Stimulated activated CD4-positive, alpha-beta T cell treated with anti-CD3 and anti-CD28 coated beads, Interleukin-4, amount 100 ng/mL, for 24 hours (primary cell): ENCODE measurements at places on chromosomes 2 and 18.
A peak's percentile ranks its signal among the peaks of the same experiment; 100 is the strongest.

DNA sequence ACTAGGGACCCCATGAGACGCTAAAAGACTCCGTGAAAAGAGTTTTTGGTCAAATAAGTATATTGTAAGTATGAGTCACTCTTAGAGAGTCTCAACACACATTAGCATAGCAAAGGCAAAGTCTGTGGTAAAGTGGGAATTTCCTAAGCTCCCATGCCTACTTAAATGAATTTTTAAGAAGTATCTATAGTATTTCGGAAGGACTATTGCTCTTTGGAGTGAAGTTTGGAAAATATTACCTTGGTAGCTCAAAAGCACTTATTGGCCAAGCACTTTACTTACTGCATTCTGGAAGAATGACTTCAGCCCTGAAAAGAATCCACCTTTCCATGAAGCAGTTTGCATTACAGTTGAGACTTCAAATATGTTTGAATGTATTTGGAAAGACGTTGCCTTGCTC is 57.1 kb downstream of the CAVIN2 start:
- DNase-seq: no peak

DNA sequence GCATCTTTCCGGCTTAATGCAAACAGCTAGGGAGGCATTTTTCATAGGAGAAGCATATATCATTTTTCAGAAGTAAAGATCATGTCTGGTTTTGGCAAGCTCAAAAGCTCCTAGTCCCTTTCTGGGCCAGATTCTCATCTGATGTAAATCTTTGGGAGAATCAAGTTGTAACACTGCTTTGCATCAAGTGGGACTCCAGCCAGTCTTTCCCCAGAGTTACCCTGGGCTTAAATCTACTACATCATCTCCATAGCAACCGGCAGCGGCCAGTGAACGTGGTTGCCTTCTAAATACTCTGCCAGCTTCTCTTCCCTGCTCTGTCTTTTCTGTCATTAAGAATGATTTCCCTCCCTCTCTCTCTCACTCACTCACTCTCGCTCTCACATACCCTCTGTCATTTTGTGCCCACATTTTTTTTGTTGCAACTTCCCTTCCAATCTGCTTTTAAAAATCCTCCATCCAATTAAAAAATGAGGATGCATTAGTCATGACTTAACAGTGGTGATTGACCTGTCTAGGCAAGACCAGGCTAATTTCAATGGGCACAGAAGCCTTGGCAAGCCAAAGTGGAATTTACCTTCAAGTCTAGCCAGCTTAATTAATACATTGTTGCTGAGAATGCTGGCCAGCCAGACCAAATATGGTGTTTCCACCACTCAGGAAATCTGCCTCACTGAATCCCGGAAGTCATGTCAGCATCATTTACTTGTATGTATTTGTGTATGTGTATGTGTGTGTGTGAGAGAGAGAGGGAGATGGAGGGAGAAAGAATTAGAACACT is 93.0 kb downstream of the NRP2 start:
- no peak for DNase-seq

DNA sequence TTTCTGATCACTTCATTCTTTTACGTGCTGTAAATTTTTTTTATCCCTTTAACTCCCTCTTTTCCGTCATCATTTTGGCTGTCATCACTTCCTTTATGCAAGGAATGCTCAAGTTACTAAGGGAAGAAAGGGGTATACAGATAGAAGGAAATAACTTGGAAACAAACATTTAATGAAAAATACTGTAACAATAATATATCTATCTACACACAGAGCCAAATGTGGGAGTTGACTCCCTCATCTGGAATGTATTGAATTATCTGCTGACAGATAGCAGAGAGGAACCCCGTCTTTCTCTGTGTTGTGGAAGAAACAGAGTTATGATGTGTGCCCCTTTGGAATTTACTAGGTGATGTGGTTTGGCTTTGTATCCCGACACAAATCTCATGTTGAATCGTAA is 182.5 kb upstream of the NXPH2 start:
- DNase-seq: no peak

DNA sequence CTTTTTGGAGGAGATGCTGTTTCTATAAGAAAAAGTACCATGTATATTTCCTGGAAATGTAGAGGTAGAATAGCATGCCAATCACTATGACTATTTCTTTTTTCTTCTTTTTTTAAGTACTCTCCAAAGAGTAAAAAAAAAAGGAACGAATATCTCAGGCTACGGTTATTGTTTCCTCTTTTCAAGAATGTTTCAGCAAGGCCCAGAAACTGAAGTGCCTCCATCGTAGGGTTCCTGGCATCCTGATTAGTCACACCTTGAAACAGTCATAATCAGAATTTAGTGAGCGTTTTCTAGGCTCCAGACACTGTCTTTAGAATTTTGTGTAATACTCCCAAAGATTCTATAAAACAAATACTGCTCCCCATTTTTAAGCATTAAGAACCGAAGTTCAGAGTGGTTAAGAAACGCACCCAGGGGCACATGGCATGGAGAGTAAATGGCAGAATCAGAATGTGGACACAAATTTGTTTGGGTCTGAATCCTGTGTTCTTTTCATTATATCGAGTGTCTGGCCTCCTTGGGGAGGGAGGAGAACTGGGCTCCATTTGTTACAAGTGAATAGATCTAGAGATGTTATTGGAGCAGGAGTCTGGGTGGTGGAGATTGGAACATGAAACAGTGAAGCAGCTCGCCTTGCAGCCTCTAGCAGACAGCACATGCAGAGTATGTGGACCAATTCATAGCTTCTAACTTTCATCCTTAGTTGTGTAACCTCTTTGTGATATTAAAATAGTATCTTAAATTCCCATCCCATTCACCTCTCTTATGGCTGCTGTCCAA is 26.7 kb downstream of the ZEB2 start:
- no peak for DNase-seq

DNA sequence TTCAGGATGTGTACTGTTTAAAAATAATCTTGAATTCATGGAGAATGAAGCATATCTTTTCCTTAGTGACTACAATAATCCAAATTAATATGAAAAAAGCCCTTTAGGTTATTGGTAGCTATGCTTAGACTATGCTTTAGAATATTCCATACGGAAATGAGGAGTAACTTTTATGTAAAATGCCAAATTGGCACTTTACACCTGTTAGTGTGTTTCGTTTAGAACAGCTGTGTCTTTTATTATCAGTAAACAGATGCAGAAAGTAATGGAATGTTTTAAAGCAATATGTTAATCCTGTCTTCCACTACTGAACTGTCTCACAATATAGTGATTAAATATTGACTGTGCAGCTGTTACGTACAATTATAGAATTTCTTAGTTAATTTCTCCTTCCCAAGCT is 129.6 kb downstream of the PMS1 start:
- DNase-seq: no peak

DNA sequence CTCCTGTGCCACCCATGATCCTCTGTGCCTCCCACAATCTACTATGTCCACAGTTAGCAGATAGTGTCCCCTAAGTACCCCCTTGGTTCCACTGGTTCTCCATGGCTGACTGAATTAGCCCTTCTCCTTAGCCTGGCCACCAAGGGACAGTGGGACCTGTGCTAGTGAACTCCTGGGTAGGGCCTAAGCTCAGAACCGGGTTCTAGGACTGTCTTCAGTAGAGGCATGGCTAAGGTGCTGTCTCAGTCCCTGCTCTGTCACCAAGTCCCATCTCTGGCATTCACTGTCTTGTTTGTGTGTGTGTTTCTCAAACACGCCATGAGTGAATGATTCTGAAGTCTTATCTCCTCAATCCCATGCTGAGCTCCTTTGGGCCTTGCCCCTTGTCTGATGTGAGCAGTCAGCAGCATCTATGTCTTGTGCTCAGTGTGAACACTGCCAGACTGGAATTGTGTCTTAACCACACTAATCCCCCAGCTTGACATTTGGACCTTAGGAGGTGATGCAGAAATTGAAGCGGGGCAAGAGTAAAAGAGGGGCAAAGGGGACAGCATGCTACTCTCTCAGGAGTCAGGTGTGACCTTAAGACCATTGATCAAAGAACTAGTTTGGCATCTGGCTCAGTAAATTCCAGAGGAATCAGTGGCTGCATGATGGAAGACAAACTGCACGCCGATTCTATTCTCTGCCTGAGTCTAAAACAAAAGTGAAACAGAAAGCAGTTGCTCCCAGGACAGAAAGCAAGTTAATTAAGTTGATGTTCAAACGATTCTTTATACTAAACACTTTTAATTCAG is 190.5 kb downstream of the ALPK2 start:
- DNase-seq: no peak

DNA sequence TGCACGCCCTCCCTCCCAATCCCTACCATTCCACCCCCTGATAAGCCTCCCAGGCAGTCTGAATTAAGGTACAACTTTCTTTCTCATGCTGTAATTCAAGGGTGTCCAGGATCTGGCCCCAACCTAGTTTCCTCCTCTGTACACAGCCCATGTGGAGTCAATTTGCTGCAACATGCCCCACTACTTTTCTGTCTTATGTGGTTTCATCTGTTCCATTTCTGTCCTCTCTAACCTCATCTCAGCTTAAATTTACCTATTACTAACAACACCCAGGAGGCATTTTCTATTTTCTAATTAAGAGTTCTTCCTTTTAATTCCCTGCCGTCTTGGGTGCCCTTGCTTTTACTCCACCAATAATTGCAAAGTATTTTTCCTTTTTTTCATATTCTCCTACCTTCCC is 10.0 kb downstream of the PPP4R1 start:
- DNase-seq: no peak

DNA sequence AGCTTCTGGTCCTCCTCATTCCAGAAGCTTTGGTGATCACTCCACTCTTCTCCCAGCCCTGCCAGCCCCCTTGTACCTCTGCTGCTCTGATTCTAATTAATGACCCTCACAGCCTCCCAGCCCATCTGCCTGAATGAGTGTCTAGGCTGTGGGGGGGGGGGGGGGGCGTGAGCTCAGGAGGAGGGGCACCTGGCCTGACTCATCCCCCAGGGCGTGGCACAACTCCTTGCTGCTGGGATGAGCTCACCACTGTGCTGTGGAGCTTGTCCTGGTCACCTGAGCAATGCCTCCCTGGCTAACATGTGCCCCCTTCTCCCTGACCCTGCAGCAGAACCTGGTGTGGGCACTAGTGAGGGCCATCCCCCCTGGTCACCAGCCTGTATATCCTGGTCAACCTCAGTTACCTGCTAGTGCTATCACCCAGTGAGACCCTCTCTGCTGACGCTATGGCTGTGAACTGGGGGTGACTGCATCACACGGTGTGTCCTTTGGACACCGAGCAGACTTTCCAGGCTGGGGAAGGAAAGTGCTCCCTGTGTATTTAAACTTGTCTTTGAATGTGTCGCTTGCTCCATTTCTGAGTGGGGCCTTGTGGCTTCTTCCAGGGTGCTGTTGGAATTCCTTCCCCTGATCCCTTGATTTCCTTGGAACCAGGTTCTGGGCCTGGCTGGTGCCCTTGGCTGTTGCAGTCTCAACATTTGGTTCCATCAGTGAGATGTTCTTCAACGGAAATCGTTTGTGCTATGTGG is 41.5 kb upstream of the PUM2 start:
- no peak for DNase-seq

GRCh38 chr2:47266939-47267710 is 112.0 kb upstream of the STPG4 start:
- no peak for DNase-seq

GRCh38 chr2:25161055-25161781 is 7.2 kb downstream of the POMC start:
- peak; percentile 75 for DNase-seq

DNA sequence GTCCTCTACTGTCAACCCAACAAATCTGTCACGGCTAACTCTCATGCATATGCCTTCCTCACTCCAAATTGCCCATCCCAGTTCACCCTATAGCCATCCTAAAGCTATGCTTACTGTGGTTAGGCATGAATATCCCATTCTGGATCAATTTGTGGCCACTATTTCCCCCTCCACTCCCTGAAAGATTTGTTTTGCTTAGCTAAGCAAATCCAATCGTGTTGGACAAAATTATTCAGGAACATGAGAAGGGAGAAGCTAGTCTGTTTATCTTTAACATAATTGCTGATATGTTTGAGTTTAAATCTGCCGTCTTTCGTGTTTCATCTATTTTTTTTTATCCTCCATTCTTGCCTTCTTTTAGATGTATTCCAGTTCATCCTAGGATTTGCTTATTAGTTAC is 43.6 kb downstream of the PPM1B start:
- DNase-seq: no peak

DNA sequence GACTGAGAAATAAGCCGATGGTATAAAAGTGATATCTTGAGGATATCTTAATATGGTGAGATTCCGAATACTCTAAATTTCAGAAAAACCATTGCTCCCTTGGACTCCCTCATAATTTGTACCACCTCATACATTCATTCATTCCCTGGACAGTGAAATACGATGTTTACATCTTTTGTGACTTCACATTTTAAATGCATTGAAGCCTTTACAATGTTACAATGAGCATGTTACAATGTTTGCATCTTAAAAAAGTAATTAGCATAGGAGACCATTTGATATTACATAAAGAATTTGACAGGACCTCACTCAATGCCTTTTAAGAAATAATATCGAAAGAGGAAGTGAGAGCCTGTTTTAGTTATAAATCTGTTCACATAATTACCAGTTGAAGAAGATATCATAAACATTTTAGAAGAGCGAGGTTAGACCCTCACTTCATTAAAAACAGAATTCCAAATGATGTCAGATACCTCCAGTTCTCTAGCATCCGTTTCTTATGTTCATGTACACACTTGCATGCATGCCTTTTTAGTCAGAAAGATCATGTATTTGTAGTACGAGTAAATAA is 372.0 kb downstream of the ARHGAP15 start:
- DNase-seq: no peak

GRCh38 chr2:172749388-172749787 is 13.7 kb downstream of the RAPGEF4 start:
- DNase-seq: no peak

- no peak for DNase-seq
Measured at GRCh38 chr2:135796606-135797005, 40.4 kb downstream of the LCT start.

GRCh38 chr2:230706053-230706521 is 6.6 kb upstream of the CAB39 start:
- DNase-seq: no peak

DNA sequence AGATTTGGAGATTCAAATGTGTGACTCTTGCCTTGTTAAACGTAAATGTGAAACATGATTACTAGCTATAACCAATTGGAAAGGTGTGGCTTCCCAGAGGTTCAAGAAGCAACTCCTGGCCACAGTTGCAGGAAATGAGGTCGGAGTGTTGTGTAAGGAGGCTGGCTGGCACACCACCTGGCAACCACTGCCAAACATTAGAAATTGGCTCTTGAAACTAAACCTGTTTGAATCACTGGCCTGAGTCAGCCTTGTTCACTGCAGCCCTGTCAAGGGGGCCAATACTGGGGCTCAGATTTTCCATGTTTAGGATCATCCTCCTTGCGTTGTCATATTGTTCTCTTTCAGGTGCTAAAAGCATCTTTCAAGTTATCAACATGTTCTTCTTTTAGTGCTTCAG is 206.3 kb downstream of the ARL6IP6 start:
- DNase-seq: no peak

DNA sequence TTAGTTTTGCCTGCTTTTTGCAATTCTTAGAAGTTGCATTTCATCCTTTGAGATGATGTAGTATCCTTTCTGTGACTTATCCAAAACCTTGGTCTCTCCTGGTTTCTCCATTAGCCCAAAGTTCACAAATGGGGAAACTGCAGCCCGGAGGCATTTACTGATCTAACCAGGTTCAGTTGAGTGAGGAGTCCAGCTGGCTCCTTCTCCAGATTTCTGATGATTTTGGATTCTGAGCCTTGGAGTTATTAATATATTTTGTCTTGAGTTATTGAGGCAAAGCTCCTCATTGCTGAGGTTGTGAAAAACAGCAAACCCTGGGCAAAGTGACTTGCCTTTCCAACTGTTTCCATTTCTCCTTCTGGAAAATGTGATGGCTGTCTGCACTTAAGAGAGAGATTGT is 1.7 kb downstream of the SLC1A4 start:
- DNase-seq: no peak

- no peak for DNase-seq
Measured at GRCh38 chr2:107529146-107529545, 297.5 kb upstream of the RGPD4 start.
